H54 (cell line): ENCODE measurements at places on chromosomes 13 and 19.

GRCh38 chr13:98457053-98457452 is 119.9 kb downstream of the STK24 start:
- no peak for DNase-seq

GRCh38 chr13:22903301-22903700 is 277.5 kb upstream of the SGCG start:
- DNase-seq, result no peak

- no peak for DNase-seq
Observed at GRCh38 chr19:48900477-48901406, 630 bp downstream of the NUCB1 start.

DNA sequence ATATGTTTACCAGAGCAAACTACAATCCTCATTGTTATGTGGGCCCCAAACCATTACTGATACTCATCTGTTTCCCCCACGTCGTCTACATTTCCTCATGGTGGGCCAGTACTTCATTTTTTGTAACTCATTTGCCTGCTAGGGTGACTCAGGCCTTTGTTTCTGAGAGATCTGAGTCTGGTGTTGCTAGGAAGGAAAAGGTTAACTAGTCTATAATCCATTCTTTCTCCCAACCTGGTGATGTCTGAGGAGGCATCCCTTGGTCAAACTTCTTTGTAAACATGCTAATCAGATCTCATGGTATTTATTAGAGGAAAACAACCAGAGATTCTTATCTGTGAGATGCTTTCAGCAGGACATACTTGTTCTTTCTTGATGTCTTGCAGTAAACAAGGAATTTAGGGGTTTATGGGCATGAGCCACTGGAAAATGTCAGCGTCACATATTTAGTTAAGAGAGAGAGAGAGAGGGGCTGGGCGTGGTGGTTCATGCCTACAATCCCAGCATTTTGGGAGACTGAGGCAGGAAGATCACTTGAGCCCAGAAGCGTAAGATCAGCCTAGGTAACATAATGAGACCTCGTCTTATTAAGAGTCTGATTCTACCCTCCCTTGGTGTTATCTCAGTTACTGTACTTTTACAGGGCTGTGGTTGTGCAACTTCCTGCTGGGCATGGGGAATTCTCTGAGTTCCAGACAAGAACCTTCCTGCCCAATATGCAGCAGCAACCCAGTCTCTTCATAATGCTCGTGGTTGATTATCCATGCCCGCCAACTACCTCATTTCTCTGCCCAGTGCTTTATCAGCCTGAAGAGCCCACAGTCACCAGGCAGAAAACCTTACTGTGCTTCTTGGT is 9.7 kb upstream of the DPRX start:
- DNase-seq, result no peak

DNA sequence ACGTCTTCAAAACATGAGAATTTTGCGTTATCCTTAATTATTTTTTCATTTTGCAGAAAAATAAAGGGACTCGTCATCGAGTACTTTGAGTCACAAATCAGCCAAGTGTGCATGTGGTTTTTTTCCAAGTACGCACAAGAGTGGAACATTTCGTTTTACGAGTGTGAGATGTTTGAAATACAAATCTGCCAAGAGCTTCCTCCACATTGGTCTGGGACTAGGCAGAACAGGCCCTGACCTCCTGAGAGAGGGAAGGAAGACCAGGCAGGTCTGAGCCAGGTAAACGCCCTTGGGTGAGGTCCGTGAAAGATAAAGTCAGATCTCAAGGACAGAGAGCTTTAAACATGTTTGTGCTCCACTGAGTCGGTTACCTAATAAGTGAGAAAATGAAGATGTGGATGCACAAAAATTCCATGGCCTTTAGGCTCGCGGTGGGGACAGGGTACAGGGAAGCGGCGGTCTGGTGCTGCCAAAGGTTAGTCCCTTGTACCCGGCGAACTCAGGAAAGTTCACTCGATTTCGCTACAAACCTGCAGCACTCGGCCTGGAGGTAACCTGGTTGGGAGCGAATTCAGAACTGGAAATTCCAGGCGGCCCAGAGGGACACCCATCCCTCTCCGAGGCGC is 473 bp upstream of the ITM2B start:
- no peak for DNase-seq

DNA sequence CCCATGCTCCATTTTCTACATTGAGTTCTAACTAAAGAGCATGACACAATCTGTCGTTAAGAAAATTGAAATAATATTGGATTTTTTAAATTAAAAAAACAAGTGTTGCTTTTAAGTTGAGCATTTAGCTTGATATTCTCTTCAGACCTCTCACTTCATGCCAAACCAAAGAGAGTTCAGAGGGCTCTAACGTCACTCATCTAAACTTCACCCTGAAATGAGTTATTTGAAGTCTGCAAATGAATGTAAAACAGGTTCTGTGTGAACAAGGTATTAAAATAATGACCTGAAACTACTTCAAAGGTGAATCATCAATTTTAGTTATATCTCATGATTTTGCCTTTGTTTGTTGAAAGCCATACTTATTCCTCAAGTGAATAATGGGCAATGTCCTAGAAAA is 61.8 kb downstream of the MRPL57 start:
- DNase-seq, result no peak

DNA sequence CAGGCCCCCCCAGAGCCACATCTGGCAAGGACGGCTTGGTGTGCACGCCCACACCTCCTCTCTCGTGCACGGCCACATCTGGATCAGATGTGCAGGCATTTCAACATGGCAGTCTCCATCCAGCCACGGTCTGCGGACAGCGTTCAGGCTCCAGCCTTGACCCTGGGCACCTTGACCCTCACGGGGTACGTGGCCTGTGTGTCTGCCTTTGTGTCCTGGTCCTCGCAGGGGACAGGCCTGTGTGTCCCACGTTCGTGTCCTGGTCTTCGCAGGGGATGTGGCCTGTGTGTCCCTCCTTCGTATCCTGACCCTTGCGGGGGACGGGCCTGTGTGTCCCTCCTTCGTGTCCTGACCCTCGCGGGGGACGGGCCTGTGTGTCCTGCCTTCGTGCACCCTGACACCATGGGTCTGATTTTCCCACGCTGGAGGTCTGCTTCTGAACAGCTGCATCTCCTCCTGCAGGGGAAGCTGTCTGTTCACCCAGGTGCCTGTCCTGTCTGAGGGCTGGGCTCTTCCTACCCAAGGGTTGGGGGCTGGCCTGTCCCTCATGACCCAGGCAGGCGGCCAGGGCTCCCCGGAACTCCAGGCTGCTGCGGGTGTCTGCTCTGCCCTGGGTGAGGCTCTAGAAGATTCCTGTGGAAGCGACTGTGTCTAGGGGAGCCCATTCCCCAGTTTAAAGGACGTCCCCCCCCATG is 25.3 kb downstream of the RASA3 start:
- DNase-seq, result no peak

- DNase-seq, result no peak
Observed at GRCh38 chr13:106530980-106531481, 4.4 kb downstream of the EFNB2 start.

GRCh38 chr13:50129706-50130122 is 114.5 kb downstream of the KCNRG start:
- DNase-seq, result no peak

DNA sequence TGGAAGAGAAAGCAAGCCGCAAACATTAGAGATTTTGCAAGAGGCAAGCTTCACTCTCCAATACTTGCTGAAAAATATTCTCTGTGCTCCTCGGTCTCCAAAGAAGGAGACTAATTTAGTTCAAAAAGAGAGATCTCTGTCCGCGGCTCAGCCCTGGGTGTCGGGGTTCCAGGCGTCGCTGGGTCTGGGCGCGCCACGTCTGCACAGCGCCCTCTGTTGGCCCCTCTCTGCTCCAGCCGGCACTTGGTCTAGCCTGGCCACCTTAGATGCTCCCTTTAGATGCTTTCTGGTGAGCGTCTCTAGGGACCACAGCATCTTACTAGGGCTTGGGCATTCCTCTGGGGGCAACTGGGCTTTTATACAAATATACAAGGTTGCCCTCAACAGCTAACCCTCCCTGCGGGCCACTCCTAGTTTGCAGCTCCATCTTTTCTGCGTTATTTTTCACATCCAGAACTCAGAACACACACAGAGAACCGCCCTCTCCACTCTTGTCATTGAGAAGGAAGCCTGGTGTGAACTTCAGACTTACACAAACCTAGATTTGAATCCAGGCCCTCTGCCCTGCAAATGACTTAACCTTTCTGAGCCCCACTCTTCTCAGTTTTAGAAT is 78.3 kb downstream of the CYSLTR2 start:
- no peak for DNase-seq

- DNase-seq, result peak; percentile 50
Observed at GRCh38 chr13:30421093-30422053, 920 bp upstream of the UBE2L5 start.

DNA sequence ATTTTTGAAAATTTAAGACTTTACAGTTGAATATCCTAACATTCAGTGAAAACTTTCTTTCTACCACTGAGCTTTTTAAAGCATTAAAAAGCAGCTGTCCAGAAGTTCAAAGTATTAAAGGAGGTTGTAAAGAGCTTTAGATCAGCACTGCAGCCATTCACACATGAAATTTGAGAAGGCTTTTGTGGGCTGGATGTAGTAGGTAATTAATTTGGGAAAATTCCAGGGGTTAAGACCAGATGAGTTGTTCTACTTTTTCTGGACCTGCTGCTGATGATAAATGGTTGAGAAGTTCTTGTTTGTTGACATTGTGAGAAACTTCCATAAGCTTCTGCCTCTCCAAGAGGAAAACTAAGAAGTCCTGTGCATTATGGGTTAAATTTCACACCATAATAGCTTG is 1779.6 kb upstream of the PRR20A start:
- DNase-seq, result no peak

DNA sequence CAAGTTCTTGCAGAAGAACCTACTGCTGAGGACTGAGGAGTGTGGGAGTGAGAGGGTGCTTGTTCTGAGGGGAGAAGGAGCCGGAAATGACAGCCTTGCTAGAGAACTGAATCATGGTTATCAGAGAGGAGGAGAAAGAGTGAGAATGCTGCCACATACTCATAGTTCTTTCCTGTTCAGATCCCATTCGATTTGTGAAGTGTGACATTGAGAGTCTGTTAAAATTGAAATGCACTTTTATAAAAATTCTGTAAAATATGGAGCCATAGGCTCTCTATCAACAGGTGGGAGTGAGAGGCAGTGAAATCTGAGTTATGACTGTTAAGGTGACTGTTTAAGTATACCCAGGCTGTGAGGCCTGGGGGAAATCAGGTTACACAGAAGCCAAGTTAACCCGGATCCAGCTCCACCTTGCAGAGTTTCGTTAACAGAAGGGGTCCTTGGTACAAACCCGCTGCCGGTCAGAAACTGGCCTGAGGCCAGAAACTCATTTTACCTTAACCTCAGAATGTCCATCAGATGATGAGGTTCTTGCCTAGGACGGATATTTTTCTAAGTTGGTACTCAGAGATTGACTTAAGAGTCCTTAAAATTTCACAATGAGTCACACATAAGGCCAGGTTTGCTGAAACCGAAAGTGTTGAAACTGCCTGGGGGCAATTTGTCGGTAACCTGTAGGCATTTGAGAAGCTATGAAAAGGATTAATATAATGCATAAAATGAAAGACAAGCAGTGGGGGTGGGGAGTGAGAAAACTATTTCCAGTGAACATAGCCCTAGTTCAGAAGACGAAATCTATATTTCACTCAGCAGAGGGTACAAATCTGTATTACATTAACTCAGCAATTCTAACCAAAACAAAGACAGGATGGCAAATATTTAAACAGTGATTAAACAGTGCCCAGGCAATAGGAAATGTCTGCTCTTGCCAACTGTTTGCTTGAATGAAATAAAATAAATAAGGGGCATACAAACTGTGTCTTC is 350.5 kb downstream of the KCNRG start:
- DNase-seq, result no peak

DNA sequence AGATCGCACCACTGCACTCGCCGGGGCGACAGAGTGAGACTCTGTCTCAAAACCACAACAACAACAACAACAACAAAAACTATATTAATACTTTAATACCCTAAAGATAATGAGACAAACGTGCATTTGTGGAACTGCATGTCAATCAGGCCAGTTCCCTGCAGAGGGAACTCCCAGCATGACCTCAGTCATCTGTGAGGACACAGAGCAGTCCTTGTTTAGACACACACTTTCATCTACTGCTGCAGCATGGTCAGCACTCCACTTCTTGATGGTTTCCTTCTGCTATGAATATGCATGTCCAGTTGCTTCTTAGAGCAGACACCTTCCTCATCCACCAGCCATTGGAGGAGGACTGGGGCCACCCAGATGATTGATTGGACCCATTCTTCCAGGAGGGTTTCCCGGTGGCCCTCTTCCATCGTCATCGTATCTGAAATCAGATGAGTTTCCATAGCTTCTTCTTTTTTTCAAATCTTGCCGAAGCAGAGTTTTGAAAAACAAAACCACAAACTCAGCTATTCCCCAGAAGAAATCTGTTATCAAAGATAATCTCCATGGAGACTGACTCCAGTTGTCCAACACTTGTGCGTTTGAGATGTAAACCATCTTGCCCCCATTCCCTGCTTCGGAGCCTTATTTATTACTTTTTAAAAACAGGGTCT is 26.5 kb downstream of the ZNF607 start:
- DNase-seq, result no peak

GRCh38 chr13:100128373-100128772 is 39.5 kb downstream of the PCCA start:
- DNase-seq, result peak; percentile 38

- no peak for DNase-seq
Observed at GRCh38 chr13:23510979-23511735, 59.1 kb upstream of the TNFRSF19 start.

DNA sequence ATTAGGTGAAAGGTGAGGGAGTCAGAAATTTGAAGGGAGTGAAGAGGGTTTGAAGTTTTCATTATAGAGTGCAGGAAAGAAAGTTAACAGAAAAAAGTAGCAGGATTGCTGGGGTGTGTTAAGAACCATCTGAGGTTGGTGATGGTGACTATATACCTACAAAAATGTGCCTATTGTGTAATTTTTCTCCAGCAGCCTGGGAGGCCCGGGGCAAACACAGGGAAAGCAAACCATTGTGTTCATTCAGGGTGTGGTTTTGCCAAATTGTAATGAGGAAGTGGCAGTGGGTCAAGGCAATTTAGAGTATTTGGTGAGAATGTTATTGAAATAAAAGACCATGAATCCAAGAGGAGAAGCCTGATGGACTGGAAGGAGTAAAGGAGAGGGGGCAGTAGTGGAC is 8.2 kb upstream of the SUCLA2 start:
- DNase-seq, result peak; percentile 23

DNA sequence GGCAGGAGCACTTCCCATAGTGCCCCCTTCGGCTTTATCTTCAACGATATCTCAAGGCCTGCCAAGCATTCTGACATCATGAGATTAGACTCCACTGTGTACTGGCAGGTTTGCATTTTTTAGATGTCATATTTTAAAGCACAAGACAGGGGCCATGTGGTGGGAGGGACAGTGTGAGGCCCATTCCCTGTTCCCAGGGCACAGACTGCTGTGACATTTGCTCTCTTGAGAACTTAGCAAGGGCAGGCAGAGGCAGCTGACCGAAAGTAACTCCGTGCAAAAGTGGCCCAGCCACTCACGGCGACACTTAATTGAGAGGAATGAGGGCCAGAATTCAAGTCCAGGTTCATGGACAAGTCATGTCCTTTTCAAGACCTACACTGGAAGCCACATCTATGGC is 201.8 kb downstream of the COL4A1 start:
- DNase-seq, result no peak

DNA sequence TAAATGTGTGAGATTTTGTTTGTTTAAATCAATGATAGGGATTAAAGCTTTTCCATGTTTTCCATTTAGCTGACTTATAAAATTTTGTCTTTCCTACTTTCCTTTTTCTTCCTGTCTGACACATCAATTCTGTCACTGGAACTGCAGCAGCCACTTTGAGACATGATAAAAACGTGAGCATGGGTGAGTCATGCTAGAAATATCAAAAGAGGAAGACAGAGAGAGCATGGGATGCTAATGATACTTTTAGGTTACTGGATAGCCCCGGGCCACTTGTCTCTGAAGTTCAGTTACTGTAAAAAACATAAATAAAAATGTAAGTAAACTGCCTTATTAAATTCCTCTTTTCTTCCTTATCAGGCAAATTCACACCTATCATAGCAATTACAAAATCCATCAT is 1332.0 kb upstream of the PCDH20 start:
- no peak for DNase-seq
